BJ (cell line): ENCODE measurements at places on chromosomes 11 and 22.

- DNase-seq: no peak
Measured at GRCh38 chr11:1660111-1660867, 30.7 kb downstream of the KRTAP5-5 start.

DNA sequence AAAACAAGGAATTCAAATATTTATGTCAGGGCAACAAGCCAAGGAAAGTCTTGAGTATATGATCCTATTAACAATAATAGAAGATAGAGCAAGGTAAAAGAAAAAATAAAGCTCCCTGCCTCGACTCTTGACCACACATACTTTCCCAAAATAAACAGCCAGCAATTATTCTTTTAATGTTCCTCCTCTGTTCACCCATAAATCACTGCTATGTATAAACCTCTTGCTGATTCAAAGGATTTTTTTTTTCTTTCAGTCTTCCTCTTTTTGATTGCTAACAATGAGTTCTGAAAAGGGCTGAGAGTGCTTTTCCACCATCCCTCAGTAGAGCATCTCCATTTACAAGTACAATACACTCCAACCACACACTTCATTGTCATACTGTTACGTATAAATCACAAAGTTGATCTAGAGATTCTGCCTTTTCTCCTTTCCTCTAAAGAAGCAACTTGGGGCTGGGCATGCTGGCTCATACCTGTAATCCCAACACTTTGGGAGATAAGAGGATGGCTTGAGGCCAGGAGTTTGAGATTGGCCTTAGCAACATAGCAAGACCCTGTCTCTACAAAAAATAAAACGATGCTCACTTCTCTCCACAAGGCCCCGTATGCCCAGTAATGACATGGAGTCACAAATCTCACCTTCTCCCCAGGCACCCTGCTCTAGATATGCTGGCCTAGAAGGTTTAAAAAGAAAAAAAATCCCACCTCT, 24.0 kb downstream of the RAB30 start:
- DNase-seq: no peak

- no peak for DNase-seq
Measured at GRCh38 chr11:121557348-121557747, 104.6 kb upstream of the SORL1-AS1 start.

DNA sequence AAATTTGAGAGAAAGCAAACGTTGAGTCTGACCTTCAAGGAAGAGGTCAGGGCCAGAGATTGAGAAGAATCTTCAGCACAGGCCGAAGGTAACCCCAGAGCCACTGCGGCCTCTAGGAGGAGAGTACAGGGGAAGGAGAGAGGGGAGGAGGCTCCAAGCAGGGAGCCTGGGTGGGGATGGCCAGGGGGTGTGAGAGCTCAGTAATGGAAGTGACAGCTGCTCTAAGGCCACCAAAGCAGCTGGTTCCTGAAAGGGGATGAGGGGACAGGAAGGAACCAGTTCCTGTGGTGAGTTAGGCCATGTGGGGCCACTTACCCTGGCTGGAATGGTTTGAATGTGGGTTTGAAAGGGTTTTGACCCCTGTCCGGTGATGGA, 46.1 kb downstream of the PISD start:
- DNase-seq: no peak

- DNase-seq: no peak
Measured at GRCh38 chr11:110065189-110065588, 28.0 kb upstream of the ZC3H12C start.

GRCh38 chr11:112215621-112216020, 10.6 kb upstream of the PTS start:
- no peak for DNase-seq

GRCh38 chr11:204587-205109, 2.6 kb downstream of the BET1L start:
- DNase-seq: no peak

DNA sequence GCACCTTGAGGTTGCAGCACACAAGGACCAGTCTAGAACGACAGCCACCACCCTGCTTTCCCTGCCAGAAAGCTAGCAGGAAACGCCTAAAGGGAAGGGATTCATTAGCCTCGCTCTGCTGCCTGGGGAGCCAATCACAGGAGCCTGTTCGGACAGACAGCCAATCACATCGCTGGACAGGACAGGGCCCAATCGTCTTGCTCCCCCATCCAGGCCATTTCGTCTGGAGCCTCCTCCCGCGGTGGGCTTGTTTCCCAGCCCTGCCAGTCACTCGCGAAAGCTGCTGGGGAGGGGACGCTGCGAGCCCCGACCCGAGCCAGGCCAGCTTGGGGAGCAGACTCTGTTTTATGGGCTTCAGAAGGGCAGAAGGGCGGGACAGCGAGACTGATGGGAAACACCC, 79.8 kb upstream of the NCAM1 start:
- DNase-seq: no peak

DNA sequence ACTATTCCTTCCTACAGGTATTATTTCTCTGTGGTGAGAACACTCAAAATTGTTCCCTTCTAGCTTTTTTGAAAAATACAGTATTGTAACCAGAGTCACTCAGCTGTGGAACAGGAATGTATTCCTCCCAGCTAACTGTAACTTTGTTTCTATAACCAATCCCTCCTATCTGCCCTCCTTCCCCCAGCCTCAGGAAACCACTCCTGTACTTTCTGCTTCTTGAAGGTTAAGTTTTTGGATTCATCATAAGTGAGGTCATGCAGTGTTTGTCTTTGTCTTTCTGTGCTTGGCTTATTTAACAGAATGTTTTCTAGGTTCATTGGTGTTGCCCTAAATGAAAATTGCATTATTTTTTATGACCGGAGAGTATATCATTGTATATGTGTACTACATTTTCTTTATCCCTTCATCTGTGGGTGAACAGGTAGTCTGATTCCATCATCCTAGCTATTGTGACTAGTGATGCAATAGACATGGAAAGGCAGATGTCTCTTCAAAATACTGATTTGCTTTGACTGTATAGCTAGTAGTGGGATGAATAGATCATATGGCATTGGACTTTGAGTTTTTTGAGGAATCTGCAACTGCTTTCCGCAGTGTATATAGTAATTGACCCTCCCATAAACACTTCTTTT, 112.9 kb upstream of the GRK3 start:
- no peak for DNase-seq

DNA sequence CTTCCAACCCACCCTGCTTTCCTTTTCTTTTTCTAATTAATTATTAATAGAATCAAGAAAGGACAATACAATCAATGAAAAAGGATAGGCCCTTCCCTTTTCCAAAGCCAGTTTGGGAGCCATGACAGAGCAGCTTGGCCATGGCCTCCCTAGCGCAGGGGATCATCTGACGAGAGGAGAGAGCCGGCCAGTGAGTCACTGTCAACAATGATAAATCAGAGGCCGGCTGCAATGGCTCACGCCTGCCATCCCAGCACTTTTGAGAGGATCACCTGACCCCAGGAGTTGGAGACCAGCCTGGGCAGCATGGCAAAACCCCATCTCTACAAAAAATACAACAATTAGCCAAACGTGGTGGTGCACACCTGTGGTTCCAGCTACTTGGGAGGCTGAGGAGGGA, 27.5 kb upstream of the KRTAP5-7 start:
- DNase-seq: no peak

DNA sequence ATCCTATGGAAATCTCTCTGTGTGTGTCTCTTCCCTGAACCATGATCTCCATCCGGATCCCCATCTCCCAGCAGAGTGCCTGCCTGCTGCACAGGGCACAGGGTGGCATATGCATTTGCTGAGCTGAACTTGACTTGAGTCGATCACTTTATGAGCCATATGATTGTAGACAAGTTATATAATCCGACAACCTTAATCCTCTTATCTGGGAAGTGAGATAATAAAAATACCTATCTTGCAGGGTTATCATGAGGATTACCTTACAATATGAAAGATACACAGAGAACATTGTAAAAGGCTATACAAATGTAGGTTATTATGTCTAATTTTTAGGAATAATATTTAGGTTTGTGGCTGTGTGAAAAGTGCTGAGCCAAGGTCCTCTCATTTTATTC, 124.5 kb downstream of the ST3GAL4 start:
- DNase-seq: no peak

GRCh38 chr11:44398266-44399030, 88.5 kb upstream of the ALX4 start:
- DNase-seq: no peak

DNA sequence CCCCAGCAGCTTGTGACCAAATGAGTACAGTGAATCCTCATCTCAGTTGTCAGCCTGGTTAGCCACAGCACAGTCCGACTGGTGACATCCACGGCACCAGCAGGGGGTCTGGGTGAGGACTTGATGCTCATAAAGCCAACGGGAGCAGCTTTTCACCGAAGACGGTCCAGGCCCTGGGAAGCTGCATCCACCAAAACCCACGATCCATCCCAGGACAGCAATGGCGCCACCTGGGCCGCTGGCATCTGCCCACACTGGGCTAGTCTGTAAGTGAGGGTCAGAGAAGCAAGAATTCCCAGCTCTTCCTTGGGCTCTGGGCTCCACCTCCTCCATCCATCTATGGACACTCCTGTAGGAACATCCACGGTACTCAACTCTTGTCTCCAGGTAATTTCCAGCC, 25.1 kb upstream of the FXYD6 start:
- DNase-seq: no peak

DNA sequence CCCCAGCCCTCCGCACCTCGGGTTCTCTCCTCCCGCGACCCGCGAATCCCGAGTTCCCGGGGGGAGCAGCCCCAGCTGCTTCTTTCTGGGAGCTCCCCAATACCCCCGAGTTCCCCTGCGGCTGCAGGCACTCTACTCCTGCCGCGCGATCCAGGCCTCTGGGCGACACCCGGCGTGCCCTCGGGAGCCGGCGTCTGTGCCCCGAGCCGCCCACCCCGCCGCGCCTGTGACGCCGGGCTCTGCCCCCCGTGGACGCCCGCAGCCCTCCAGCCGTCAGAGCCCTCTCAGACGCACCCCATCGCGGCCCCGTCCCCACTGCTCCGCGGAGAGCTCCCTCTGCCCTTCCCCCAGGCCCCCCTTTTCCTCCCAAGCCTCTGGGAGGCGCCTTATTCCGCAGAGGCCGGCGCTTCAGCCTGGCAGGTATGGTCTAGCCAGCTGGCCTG, 422 bp downstream of the GLB1L2 start:
- no peak for DNase-seq

- DNase-seq: no peak
Measured at GRCh38 chr11:8477680-8478079, 116.3 kb downstream of the STK33 start.

DNA sequence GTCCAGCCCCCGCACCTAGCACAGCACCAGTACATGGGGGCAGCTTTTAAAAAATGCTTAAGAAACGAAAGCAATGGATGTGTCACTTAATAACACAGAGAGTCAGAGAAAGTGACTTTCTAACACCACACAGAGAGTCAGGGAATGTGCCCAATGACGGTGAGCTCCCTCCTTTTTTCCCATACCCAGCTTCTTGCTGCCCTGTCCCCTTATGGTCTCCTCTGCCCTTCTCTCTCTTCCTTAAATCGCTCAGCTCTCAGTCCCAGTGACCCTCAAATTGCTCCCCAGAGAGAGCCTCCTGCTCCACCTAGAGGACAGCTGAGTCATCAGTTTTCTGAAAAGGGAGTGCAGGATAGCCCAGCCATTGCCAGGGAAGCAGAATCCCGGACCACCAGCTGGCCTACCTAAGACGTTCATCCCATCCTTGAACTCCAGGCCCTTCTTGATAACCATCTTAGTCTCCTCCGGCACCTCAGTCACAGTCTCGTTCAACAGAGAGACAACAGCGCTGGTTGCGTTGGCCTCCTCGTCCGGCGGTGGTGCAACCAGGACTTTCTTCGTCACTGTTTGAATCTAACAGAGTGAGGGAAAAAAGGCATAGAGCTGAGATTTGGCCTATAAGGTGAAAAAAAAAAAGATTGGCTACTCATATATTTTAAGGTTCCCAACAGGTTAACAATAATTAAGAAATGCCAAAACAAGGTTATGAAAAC, 113.5 kb downstream of the SLC1A2 start:
- DNase-seq: no peak

GRCh38 chr11:102546923-102547471, 16.4 kb upstream of the MMP7 start:
- DNase-seq: no peak

DNA sequence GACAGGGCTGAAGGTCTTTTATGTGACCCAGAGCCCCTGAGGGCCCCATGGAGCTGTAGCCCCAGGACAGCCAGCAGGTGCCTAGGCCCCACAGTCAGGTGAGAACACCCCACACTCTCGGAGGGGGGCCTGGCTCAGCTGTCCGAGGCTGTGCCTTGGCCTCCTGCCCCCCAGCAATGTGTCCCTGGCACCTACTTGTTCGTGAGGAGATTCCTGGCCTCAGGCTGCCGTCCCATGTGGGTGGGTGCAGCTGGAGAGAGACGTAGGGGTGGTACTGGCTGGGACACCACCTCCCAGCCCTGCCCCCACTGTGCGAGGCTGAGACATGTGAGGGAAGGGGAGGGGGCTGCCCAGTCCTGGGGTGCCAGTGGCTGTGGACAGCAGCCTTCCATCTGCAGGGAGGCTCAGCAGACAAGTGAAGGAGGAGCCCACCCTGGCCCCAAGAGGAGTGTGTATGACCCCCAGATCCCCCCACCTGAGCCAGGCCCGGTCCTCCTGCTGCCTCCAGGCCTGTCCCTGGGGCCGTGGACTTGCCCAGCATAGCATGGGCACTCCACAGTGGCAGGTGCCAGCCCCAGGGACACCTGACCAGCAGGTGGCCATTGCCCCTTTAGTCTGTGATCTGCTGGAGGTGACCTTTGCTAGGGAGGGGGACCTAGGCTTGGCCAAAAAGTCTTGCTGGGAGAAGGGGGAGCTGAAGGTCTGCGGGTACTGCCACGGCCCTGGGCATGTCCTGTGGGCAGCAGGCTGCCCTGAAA, 17.0 kb downstream of the IL17REL start:
- DNase-seq: no peak

GRCh38 chr11:6563121-6563619, 40.2 kb downstream of the RRP8 start:
- no peak for DNase-seq

DNA sequence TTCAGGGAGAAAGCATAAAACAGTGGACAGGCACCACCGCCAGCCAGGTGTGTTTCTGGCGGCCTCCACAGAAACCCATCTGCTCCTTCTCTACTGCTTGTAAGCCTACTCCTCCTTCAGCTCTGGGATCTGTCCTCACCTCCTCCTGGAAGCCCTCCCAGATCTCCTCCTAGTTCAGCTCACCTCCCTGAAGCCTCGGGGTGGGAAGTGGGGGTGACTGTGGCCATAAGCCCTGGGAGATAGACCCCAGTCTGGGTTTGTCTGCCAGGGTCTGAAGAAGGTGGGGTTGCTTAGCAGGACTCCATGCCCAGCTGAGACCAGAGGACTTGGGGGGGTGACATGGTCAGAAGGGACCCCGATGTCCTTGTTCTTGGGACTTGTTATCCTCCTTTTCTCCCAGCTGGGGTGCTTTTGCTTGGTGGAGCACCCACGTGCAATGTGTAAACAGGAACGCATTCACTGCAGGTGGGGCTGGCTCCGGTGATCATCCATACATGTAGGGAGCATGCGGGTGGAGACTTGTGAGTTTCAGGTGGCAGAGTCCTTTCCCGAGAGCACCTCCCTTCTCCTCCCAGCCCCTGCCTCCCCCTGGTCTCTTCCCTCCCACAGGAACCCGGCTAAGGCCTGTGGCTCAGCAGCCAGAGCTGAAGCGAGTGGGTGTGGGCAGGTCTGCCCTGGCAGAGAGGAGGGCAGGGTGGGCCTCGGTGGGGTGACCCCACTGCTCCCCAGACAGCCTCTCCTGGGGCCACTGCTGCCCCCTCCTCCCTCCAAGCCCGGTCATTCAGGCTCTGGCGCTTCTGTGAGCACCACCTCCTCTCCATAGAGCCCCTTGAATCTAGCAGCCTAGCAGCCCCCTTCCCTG, 25.9 kb downstream of the MRGPRG start:
- DNase-seq: no peak
